ENCODE measurements at places on chromosomes 5 and 9.

DNA sequence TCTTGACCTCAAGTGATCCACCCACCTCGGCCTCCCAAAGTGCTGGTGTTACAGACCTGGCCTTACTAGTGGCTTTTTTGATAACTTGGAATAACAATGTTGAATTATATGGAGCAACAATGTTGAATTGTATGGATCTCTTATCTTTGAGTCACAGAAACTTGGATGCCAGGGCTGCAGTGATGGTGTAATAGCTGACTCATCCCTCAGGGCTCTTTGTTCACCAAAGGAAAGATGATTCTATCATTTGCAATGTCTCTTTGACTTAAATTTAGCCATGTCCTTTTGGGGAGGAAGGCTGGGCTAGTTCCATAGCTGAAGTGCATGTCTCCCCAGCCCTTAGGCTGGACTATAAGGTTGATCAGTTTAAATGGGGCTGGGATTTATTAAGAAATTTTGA lies 172.3 kb downstream of the PDZD2 start:
- DNase-seq = no peak

- no peak for DNase-seq
These were observed 31.8 kb downstream of the MAP1B start for GRCh38 chr5:72138943-72139521.

GRCh38 chr5:122195802-122196394 lies 66.6 kb downstream of the ZNF474 start:
- DNase-seq = no peak

DNA sequence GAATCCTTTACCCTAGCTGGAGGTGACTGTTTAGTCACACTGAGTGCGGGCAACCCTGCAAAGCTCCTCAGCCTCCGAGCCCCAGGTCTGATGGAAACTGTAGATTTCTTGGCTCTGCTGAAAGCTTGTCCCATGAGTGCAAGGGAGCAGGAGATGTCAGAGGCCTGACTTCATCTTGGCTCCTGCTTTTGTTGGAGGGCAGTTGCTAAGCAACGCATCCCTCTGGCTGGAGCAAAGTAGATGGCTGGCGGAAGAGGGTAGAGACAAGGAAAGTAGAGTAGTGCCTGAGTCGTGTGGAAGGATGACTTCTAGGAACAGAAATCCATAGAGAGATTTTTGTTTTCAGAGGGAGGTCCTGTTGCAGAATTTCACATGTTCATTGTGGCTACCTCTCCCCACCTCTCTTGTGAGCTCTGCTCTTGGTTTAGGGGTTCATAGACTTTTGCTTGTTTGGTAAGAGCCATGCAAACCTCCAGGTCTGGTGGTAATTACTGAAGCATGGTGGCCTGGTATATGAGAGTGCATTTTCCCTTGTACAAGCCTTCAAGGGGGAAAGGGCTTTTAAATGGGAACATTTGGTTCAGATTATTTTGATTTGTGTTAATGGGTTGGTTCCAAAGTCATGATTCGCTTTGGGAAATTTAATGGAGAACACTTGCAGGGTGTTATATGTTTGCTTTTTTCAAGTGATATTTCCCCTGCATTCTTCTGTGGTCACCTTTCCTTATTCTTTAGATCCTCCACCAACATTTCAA lies 71.5 kb downstream of the ARHGAP26 start:
- DNase-seq = no peak
